ENCODE measurements at places on chromosomes 6 and 20.

- no peak for DNase-seq
Measured at GRCh38 chr6:119314885-119315272, 34.7 kb downstream of the MAN1A1 start.

DNA sequence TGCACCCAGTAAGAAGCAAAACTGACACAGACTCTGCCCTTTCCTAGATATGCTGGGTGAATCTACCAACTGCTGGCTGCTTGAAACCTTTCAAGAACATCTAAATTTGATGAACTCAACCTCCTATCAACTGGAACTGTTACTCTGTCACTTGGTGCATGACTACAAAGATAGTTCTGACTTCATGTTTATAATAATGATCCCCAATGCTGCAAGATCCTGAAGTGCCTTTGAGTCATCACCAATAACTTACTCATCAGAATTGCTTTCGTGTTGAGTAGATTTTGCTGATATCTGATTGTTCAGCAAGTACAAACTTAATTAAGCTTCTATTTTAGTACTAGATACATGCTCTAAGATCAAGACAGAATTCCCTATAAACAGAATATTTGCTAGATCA, 100.2 kb upstream of the ARMC2 start:
- no peak for DNase-seq

- DNase-seq, result no peak
Measured at GRCh38 chr6:158185729-158186456, 17.7 kb downstream of the GTF2H5 start.

- DNase-seq, result no peak
Measured at GRCh38 chr20:43940518-43941225, 26.0 kb downstream of the TOX2 start.

GRCh38 chr6:129251669-129252376, 368.9 kb downstream of the LAMA2 start:
- DNase-seq, result peak; percentile 80

DNA sequence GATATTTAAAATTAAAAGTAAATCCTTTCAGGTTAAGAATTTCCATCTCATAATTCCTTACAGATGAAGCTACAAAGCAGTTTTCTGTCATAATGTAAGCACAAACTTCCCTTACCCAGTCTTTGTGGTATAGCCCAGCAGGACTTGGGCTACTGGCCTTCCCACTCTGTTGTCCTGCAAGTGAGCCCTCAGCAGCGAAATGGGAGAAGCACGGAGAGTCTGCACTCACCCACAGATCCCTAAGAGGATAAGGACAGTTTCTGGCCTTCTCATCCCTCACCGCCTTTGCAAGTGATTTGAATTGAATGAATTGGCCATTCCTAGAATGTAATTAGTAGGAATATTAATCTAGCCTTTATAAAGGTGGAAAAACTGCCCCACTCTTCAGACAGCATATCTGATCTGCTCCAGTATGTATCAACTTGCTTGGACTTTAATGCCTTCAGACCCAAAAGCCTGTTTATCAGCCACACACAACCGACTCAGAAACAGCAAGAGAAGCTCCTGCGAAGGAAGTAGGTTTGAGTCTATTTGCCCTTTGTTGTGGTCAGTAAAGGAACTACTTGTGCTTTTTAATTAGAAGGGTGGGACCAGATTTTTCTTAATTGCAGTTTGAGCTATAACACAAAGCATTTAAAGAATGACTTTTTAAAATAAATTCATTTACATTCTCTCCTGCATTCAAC, 29.9 kb upstream of the PRDM1 start:
- no peak for DNase-seq

GRCh38 chr6:84892671-84893070, 128.3 kb upstream of the TBX18 start:
- DNase-seq, result no peak

DNA sequence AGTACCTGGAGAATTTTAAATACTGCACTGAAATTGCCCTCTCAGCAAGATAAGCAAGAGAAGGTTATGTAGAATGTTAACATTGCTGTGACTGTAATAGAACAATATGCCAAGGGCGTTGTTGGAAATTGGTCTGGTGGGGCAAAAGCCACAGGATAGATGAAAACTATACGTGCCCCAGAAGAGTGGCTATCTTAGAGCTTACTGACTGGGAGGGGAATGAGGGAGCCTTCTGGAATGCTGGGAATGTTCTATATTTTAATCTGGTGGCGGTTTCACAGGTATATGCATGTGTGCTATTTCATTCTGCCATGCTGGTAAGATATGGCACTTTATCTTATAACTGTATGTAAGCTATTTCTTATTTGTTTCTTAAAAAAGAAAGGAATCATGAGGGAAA, 35.2 kb upstream of the YWHAB start:
- DNase-seq, result peak; percentile 25

DNA sequence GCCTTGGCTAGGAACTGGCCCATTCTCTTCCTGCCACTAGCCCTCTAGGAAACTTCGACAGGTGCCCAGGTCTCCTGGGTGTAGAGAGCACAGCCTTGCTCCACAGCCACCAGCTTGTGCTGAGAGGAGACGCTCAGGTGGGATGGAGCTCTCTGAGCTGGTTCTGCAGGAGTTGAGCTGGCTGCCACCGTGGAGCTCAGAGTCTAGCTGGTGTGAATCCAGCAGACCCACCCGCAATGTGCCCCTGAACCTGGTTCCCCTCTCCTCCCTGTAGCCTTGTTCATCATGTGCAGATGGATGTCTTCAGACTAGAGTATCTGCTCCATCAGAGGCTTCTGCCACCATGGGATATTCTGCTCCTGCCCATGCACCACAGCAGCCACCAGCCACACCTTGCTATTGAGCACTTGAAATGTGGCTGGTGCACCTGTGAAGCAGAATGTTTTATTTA, 222.5 kb downstream of the SYNDIG1 start:
- DNase-seq, result no peak

- DNase-seq, result no peak
Measured at GRCh38 chr20:14544688-14545087, 207.3 kb upstream of the FLRT3 start.

GRCh38 chr20:57999465-58000111, 228.9 kb downstream of the ANKRD60 start:
- peak; percentile 63 for DNase-seq

DNA sequence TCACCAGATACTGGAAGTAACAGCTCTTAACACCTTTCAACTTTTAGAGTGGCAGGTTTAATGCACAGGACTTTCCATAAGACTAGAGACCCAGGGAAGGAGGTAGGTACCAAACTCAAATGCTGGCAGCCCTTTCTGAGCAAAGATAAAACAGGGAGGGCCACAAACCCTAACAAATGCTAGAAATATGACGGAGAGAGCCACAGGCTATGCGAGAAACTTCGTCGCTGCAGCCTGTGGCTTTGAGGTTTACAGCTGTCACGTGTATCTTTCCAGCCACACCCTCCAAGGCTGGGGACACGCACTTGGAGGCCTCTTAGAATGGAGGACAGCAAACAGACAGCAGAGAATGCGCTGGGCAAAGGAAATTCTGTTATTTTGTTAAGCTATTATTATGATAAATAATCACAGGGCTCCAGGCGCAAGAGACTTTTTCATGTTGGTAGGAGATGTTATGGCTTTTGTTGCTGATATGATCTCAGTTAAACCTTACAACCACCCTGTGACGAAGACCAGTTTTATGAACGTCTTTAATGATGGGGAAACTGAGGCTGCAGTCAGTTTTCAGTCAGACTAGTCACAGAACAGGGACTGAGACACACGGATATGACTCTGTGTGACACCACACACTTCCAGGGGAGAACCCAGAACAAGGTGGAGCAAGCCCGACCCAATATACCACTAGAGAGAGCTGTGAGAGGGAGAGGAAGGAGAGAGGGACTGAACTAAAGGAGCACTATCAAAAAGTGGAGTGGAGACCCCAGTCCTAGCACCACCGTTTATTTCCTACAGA, 2.0 kb downstream of the TRAM2 start:
- DNase-seq, result peak; percentile 78

GRCh38 chr6:41174610-41175009, 11.7 kb upstream of the TREM2 start:
- no peak for DNase-seq

GRCh38 chr6:138028893-138029292, 78.3 kb downstream of the PERP start:
- no peak for DNase-seq

GRCh38 chr6:144681334-144681733, 396.2 kb downstream of the UTRN start:
- DNase-seq, result no peak

DNA sequence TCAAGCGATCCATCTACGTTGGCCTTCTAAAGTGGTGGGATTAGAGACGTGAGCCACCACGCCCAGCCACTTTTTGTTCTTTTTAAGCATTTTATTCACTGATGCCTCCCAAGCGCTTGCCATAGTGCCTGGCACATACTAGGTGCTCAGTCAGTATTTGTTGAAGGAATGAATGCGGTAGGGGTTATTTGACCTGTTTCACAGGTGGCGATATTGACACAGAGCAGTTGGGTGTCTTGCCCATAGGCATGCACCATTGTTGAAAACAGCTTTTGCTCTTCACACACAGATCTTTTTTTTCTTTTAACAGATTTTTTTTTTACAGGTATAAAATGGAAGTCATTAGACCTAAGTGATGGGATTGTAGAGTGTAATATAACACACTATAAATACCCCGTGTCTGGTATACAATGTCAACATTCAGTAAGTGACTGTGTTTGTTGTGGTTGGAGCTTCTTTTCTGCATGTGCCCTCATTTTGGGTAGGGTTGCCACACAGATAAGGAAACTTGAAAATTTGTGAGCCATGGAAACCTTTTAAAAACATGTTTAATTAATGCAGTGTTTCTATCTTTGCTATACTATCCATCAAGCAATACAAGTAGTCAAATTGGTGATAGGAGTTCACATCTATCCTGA, 24.8 kb downstream of the RREB1 start:
- DNase-seq, result no peak

GRCh38 chr6:122736163-122736562, 43.4 kb upstream of the FABP7 start:
- DNase-seq, result no peak

- no peak for DNase-seq
Measured at GRCh38 chr20:59778615-59779200, 154.7 kb downstream of the SYCP2 start.

GRCh38 chr6:168619560-168620314, 178.8 kb downstream of the SMOC2 start:
- DNase-seq, result no peak

Measured in transverse colon (tissue), 4 donors.